ENCODE measurements at places on chromosomes 5 and 9.

GRCh38 chr5:20029266-20029665 lies 41.3 kb upstream of the CDH18 start:
- no peak for DNase-seq

GRCh38 chr9:16315720-16316119 lies 554.8 kb downstream of the BNC2 start:
- no peak for DNase-seq

- no peak for DNase-seq
Measured at GRCh38 chr5:137741718-137742117, 5.8 kb upstream of the KLHL3 start.

GRCh38 chr9:15238646-15239045 lies 68.4 kb downstream of the TTC39B start:
- DNase-seq, result no peak

- no peak for DNase-seq
Measured at GRCh38 chr5:177483994-177484901, 10.8 kb upstream of the DBN1 start.
